ENCODE measurements at places on chromosomes 1 and 21.

- DNase-seq, result peak; percentile 80
Observed at GRCh38 chr1:110040548-110040947, 6.1 kb downstream of the STRIP1 start.

- DNase-seq, result no peak
Observed at GRCh38 chr1:20125100-20125499, 5.8 kb upstream of the PLA2G2D start.

GRCh38 chr1:28509705-28510272 is 3.9 kb downstream of the RCC1 start:
- DNase-seq, result no peak

GRCh38 chr1:24089743-24090555 is 22.0 kb downstream of the MYOM3 start:
- DNase-seq, result no peak

DNA sequence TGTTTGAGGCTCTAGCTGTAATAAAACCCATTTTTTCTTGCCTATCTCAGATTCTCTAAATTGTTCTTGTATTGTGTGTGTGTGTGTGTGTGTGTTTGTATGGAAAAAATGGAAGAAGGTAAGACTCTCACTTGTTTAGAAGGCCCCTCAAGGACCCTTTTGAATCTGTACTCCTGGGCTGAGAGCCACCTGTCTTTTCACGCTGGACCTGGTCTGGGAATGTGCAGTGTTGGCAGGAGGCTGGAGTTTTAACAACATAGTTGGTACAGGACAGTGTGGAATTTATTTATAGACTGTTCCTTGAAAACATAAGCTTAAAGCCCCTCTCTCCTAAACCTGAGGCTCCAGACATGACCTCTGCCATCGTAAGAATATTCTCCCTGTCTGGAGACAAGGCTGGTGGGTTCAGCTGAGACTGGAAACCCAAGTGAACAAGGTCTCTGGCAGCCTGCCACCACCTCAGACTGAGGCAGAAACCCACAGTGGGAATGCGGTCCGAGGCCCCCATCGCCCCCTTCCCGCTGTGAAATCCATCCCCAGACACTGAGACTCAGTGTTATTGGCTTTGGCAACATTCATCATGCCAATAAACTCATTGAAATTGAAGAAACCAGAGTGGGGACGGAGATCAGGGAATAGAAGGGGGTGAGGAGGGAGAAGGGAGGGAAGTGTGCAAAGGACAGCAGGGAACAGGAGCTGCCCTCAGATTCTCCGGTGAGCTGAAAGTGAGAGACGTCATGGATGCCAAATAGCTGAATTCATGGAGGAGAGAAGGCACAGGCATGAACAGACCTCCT is 24.6 kb upstream of the PLXNA2 start:
- no peak for DNase-seq

GRCh38 chr21:41845310-41846032 is 33.7 kb downstream of the PRDM15 start:
- no peak for DNase-seq

DNA sequence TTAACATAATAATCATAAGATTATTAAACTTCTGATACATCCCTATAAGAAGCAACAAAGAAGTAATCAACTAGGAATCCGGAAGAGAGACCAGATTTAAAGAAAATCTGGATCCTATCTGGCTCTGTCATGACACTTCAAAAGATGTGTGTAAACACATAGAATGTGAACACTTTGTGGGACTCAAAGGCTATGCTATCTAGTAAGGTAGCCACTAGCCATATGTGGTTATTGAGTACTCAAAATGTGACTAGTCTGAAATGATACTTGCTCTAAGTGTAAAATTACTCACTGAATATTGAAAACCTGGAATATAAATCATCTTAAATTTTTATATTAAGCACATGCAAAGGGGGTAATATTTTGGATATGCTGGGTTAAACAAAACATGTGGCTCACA is 8.7 kb downstream of the FUBP1 start:
- DNase-seq, result no peak

GRCh38 chr1:241842565-241842964 is 5.4 kb upstream of the EXO1 start:
- no peak for DNase-seq

DNA sequence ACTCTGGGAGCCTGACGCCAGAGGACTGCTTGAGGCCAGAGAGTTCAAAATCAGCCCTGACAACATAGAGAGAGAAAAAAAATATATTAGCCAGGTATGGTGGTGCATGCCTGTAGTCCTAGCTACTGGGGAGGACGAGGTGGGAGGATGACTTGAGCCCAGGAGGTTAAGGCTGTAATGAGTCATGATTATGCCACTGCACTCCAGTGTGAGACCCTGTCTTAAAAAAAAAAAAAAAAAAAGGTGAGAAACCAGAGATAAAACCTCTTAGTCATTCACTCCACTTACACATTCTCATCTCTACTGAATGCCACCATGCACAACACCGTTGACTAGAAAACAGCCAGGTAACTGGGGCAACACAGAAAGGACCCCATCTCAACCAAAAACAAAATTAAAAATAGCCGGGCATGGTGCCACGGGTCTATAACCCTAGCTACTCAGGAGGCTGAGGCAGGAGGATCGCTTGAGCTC is 178.1 kb downstream of the SLC45A1 start:
- no peak for DNase-seq

DNA sequence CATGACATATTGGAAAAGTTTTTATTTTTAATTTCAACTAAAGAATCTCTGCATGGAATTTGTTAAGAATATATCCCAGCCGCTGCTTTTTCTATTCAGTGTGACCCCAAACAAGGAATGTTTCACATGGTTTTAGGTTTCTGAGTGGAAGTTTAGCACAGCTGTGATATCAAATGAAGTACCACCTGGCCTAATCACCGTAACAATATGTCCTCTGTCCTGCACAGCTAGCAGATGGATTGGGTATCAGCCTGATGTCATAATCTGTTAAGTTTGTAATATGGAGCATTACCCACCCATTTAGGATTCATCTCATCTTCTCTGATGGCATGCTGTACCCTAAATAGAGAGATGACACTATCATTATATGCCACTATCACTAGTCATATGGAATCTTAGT is 963.7 kb upstream of the ADGRL2 start:
- no peak for DNase-seq

DNA sequence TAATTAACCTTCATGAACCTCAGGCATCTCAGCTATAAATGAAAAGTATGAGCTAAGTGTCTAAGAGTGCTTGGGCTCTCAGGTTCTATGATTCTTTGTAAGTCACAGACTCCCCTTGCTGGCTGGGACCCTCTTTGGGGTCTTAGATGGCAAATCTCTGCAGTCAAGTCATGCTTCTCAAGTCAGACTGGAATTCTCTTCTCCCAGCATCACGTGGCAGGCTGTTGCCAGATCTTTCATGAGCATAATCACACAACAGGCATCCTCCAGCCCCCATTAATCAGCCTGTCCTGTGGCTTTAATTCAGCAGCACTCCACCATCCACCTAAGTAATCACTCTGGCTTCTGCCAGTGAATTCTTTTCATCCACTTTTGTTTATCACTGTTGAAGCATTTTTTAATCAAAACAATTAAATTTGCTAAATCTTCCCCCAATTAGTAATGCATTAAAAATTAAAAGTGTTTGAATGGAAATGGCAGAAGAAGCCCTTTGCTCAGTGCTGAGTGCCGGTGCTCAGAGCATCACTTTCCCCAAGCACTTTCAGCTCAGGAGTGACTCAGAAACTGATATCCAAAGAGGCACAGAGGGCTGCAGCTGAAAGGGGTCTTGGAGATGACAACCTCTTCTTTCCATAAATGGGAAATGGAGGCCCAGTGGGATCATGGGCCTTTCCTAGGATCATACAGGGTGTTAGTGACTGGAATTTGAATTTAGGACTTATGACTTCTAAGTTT is 50.2 kb downstream of the C8A start:
- no peak for DNase-seq

DNA sequence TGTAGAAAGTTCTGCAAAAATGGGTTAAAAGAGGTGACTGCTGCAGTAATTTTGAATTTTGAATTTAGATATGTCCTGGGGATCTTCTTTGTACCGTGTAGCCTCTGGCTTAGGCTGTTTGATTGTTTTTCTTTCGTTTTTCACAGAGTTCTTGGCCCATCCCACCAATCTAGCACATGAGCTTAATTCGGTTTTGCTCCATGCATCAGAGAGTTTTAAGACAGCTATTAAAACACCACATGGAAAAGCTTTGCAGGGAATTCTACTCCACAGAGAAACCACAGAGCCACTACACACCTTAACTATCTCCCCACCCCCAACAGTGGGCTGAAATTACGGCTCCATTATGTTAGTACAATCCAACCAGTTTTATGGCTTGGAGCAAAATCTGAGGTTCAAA is 25.5 kb downstream of the SPAG17 start:
- DNase-seq, result no peak

- no peak for DNase-seq
Observed at GRCh38 chr1:154186852-154187501, 4.9 kb downstream of the TPM3 start.

- DNase-seq, result no peak
Observed at GRCh38 chr1:232902774-232903350, 47.5 kb upstream of the NTPCR start.

GRCh38 chr1:224212618-224213061 is 29.6 kb downstream of the DEGS1 start:
- DNase-seq, result no peak

DNA sequence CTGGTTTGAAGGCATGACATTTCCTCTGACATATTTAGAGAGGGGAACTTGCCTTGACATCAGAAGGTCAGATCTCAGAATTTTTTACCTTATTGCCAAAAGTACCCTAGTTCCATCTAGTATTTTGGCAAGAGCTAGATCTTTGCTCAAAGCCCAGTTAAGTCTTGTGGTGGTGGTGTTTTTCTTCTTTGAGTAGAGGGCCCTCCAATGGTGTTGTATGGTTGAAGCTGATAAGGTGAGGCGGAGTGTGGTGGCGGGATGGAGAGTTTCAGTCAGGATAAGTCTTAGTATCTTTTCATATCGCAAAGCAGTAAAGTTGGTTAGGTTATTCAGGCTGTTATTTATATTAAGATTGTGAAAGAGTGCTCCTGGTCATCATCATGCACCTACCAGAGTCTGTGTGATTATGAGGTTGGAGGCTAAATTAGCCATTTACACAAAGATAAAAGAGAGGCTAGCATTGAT is 20.1 kb upstream of the MACF1 start:
- DNase-seq, result no peak

DNA sequence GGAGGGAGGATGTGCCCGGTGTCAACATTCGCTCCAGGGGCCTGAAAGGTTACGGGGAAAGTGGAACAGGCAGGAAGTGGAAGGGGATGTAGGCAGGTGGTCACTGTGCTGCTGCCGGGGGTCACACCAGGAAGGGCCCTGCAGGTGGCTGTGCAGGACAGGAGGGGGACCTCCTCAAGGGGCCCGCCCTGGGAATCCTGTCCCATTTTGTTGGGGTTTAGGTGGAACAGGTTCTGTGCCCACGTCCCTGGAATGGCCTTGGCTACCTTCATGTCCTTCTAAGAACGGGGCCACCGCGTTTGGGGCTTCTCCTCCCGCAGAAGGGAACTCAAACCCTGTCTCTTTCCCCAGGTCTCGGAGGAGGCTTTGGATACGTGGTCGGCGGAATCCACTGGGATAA is 11.9 kb downstream of the SLC45A1 start:
- DNase-seq, result no peak

- no peak for DNase-seq
Observed at GRCh38 chr1:61301824-61302657, 219.7 kb downstream of the NFIA start.

DNA sequence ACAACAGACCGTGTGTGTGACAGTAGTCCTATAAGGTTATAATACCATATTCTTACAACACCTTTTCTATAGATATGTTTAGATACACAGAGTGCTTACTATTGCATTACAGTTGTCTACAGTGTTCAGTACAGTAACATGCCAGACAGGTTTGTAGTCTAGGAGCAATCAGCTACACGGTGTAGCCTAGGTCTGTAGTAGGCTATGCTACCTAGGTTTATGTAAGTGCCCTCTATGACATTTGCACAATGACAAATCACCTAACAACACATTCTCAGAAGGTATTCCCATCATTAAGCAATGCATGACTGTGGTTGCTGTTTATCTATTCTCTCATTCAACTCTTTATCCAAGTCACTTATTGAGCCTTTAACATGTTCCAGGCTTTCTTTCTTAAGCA is 1.8 kb upstream of the WLS start:
- DNase-seq, result no peak

- DNase-seq, result no peak
Observed at GRCh38 chr21:25381936-25382452, 225.3 kb downstream of the MRPL39 start.

- no peak for DNase-seq
Observed at GRCh38 chr1:91757763-91758460, 128.0 kb downstream of the TGFBR3 start.
